Right forelimb (tissue), 1 donor: ENCODE measurements at places on chromosomes 11 and 22.

GRCh38 chr11:24896118-24896835, 399.4 kb downstream of the LUZP2 start:
- DNase-seq, result no peak

DNA sequence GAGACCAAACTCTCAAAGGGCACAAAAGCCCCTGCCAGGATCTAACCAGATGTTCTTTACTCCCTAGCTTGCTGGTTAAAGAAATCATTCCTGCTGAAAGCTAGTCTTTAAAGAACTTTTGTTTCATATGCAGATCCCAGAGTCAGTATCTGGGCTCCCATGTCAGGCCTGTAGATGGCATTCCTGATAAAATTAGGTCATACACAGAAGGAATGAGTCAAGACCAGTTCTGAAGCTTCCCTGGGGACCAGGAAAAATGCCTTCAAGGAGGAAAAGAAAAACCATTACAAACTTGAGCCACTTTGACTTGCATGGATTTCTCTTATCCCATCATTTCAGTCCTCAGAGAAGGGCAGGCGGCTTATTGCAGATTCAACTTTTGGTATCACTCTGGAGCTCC, 5.9 kb downstream of the DBX1 start:
- DNase-seq, result no peak

DNA sequence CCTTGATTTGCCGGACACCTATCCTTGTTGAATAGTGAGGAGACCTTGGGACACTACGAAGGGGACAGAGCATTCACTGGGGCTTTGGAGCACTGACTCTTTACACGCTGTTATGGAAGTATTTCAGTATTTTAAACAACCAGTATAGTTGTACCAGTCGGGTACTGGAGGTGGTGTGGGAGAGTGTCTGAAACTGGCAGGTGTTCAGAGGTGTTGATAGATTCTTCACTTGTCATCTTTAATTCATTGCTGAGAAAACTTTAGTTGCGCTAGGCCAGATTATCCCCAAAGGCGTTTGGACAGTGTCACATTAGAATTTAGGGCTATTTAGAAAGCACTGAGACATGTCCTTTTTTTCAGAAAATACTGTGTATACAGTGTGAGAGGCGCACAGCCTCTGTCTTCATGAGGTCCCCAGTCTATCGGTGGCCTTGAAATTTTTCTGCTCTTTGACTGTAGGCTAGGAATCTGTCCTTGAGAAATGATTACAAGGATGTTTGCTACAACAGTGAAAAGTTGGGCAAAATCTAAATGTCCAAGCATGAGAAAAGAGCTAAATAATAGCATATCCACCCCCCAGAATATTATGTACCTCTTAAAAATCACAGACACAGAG, 69.7 kb downstream of the TEAD1 start:
- DNase-seq, result no peak

GRCh38 chr22:36223504-36223903, 15.8 kb downstream of the APOL2 start:
- no peak for DNase-seq

- no peak for DNase-seq
Observed at GRCh38 chr22:37647928-37648327, 8.5 kb downstream of the SH3BP1 start.

DNA sequence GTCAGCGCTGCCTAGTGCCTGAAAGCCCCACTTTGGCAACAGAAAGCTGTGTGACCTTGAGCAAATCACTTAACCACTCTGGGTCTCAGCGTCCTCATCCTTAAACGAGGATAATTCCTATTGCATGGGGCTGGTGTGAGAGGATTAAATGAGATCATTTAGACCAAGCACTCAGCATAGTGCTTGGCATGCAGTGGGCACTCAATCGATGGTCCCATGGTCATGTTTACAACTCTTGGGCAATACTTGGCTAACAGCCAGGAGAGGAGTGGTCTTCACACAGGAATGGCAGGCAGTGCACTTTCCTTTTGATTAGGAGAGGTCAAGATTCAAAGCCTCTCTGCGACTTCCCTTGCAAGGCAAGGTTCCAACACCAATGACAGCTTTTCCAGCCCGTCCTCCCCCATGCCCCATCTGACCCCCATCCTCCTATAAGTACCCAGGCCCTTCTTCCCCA, 14.1 kb downstream of the TNKS1BP1 start:
- no peak for DNase-seq

DNA sequence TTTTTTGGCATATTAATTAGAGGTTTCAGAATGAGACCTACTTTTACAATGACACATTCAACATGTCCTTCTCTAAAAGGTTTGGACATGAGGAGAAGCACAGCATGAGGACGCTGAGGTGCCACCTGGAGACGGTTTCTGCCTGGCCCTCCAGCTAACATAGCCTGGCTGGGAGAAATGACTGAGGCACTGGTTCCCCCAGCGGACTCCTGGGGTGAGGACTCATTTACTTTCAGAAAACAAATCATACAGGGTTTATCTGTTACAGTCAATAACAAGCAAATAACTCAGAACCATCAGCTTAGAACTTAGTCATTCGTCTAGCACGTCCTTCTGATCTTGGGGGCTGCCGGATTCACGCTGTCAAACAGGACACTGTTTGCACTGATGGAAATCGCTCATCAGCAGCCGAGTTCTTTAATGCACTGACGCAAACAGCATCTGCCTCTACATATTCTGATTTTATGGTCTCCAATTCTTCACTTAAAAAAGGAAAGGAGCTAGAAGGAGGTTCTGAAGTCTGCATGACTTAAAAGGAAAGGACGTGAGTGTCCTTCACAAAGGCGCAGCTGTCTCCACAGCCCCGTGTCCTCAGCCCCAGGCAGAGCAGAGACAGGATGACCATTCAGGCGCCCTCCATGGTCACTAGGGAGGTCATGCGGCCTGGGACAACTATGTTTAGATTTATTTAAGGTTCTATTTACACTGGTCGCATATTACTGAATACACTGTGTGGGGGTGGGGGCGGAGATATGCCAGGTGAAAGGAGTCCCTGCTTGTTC, 44.2 kb downstream of the CERK start:
- DNase-seq, result no peak

DNA sequence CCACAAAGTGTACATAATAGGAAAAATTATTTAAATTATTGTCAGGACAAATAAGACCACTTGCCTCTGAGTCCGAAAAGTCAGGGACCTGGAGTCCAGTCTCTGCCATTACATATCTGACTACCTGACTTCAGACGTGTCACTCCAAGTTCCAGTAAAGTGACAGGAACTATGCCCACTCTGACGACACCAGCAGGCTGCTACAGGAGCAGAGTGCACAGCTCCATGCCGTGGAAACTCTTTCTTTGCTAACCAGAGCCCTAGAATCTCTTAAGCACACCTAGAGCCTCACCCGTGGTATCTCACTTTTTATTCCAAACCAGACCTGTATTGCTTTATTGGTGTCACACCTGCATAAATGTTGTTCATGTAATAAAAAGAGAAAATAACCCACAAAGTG, 93.7 kb downstream of the PLEKHA7 start:
- DNase-seq, result no peak

DNA sequence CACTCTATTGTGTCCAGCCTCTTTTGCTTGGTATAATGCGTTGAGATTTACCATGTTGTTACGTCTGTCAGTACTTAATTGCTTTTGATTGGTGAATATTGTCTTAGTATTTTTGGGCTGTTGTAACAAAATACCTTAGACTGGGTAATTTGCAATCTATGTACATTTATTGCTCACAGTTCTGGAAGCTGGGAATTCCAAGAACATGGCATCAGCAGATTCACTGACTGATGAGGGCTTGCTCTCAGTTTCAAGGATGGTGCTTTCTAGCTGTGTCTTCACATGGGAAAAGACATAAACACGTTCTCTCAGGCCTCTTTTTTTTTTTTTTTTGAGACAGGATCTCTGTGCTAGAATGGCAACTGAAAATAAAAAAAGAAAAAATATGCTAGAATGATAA, 46.7 kb upstream of the INCENP start:
- no peak for DNase-seq

GRCh38 chr22:34950489-34950888, 115.5 kb upstream of the ISX start:
- DNase-seq, result no peak

- DNase-seq, result no peak
Observed at GRCh38 chr11:115501502-115501892, 2.7 kb downstream of the CADM1 start.

GRCh38 chr11:29224739-29225384, 792.0 kb downstream of the KCNA4 start:
- DNase-seq, result no peak

GRCh38 chr11:78654866-78655265, 80.2 kb upstream of the NARS2 start:
- no peak for DNase-seq
